ENCODE measurements at places on chromosomes 2 and 18. TPM values are rescaled to one million over a fixed set of nuclear protein-coding genes. Genes with fewer than 3 reads are reported as not detected.

Gene C2orf66
- 0.78 TPM for total RNA-seq

Gene POTEC
- total RNA-seq = not detected

Gene TMEM17
- total RNA-seq = 2.3 TPM

Gene CBLN2
- total RNA-seq = not detected

Gene SLC38A11
- total RNA-seq = 2.9 TPM

Gene SCG2
- 12.5 TPM for total RNA-seq

Gene IL1R2
- not detected for total RNA-seq

Gene CABLES1
- total RNA-seq = 11.9 TPM

Gene TEX44
- not detected for total RNA-seq

Gene TMEM127
- 33.5 TPM for total RNA-seq

Gene HOXD9
- total RNA-seq = 1.6 TPM

Gene TSHZ1
- 11.2 TPM for total RNA-seq
